ENCODE measurements at places on chromosomes 2 and 18. TPM values are rescaled to one million over a fixed set of nuclear protein-coding genes. Genes with fewer than 3 reads are reported as not detected.

- DNase-seq, result no peak
Measured at GRCh38 chr2:194714541-194714940, 942.5 kb upstream of the SLC39A10 start.

- DNase-seq, result no peak
Measured at GRCh38 chr2:12855508-12855907, 138.8 kb downstream of the TRIB2 start.

- no peak for DNase-seq
Measured at GRCh38 chr18:57209713-57210106, 62.8 kb downstream of the BOD1L2 start.

- DNase-seq, result no peak
Measured at GRCh38 chr2:74816540-74817303, 17.2 kb upstream of the HK2 start.

GRCh38 chr2:138516030-138516704, 14.6 kb downstream of the SPOPL start:
- no peak for DNase-seq

The RGPD3 gene
- 0.16 TPM for total RNA-seq

The LGALSL gene
- total RNA-seq, result 2.0 TPM

The CROCC2 gene
- total RNA-seq, result 0.05 TPM

The CCDC150 gene
- 7.6 TPM for total RNA-seq

The SETBP1 gene
- 2.2 TPM for total RNA-seq

The CD8A gene
- not detected for total RNA-seq
